Calu3 (cell line): ENCODE measurements at places on chromosomes 4 and X. TPM values are rescaled to one million over a fixed set of nuclear protein-coding genes. Genes with fewer than 3 reads are reported as not detected.

GRCh38 chr4:164345756-164346155, 408.2 kb upstream of the SMIM31 start:
- no peak overlapping the region for H3K4me3 ChIP-seq
- no peaks in the 10 kb centered on the region for H3K27me3 ChIP-seq
- H3K27ac ChIP-seq, result no peak overlapping the region
- no peaks in the 10 kb centered on the region for H3K4me1 ChIP-seq
- no peak for DNase-seq
- H3K36me3 ChIP-seq, result no peaks in the 10 kb centered on the region

GRCh38 chr4:156581282-156582063, 390.1 kb downstream of the PDGFC start:
- no peaks in the 10 kb centered on the region for H3K27me3 ChIP-seq
- peak overlapping the region; percentile 40 for H3K4me3 ChIP-seq
- DNase-seq, result no peak
- H3K27ac ChIP-seq, result no peak overlapping the region

DNA sequence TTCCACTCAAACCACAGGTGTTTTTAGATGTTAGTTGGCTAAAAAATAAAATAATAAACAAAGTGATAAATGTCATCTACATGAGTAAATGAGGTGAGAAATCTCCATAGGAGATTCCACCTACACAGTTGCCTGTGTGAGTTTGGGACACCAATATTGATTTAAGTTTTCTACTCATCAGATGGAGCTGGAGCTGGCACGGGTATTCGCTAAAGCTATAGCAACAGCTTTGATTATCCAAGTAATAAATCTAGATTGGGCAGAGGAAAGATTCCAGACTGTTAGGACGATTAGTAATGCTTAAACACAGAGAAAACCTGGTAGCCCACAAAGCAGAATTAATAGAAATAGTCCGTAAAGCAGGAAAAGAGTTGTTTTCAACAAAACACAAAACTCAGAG, 313.9 kb downstream of the PABPC4L start:
- H3K4me1 ChIP-seq, result no peaks in the 10 kb centered on the region
- H3K36me3 ChIP-seq, result no peaks in the 10 kb centered on the region

GRCh38 chr4:105936901-105937300, 41.6 kb downstream of the NPNT start:
- H3K36me3 ChIP-seq, result peaks cover 10% of the 10 kb centered on the region
- H3K4me1 ChIP-seq, result no peaks in the 10 kb centered on the region
- no peak for DNase-seq
- H3K27me3 ChIP-seq, result no peaks in the 10 kb centered on the region
- no peak overlapping the region for H3K27ac ChIP-seq
- H3K4me3 ChIP-seq, result no peak overlapping the region

The AFP gene
- total RNA-seq, result 0.24 TPM in 1 of 2 replicates, not detected in the other

The MBNL3 gene
- 18.9 and 21.0 TPM in 2 replicates for total RNA-seq
